ENCODE measurements at places on chromosomes 4 and X.
A peak's percentile ranks its signal among the peaks of the same experiment; 100 is the strongest.

GRCh38 chr4:3096202-3096601 lies 21.7 kb downstream of the HTT start:
- no peak for DNase-seq

DNA sequence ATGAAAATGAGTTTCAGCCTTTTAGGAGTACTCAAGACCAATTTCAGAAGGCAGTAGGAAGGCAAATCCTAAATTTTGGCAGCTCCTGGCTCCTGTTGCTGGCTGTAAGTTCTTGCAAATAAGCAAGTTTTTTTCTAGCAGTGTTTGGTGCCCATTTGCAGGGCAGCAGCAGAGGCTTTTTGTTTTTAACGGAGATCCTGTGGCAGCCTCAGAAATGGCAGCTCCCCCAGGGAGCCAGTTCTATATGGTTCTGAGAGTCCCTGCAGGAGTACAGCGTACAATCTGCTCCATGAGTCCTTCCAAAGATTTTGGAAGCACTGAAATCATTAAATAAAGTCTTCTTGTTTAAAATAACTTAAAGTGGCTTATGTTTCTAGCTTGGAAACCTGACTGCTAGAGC lies 171.9 kb downstream of the NDST4 start:
- no peak for DNase-seq

- peak; percentile 4 for DNase-seq
Measured at GRCh38 chrX:148371291-148371690, 129.1 kb upstream of the AFF2 start.

GRCh38 chr4:43132010-43132582 lies 239.6 kb downstream of the GRXCR1 start:
- DNase-seq = peak; percentile 21

DNA sequence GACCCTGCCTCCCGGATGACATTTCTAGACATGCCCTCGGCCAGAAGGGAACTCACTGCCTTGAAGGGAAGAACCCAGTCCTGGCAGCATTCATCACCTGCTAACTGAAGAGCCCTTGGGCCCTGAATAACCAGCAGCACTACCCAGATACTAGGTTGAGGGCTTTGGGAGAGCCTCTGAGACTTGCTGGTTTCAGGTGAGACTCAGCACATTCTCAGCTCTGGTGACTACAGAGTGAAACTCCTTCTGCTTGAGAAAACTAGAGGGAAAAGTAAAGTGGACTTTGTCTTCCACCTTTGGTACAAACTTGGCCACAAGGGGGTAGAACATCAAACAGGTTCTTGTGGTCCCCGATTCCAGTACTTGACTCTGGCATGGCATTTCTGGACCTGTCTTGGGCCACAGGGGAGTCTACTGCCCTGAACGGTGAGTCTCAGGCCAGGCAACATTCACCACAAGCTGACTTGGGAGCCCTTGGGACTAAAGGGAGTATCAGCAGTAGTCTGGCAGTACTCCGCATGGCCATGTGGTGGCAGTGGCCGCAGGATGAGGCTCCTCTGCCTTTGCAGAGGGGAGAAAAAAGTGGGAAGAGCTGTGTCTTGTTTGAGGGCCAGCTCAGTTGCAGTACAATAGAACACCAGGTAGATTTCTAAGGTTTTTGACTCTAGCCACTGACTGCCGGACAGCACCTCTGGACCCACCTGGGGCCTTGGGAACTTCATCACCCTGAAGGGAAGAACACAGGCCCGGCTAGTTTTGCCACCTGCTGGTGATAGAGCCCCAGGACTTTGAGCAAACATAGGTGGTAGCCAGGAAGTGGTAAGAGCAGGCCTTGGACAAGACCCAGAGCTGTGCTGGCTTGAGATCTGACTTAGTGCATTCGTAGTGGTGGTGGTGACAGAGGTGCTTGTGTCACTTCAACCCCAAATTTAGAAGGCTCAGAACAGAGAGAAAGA lies 414.8 kb downstream of the OPHN1 start:
- peak; percentile 40 for DNase-seq

DNA sequence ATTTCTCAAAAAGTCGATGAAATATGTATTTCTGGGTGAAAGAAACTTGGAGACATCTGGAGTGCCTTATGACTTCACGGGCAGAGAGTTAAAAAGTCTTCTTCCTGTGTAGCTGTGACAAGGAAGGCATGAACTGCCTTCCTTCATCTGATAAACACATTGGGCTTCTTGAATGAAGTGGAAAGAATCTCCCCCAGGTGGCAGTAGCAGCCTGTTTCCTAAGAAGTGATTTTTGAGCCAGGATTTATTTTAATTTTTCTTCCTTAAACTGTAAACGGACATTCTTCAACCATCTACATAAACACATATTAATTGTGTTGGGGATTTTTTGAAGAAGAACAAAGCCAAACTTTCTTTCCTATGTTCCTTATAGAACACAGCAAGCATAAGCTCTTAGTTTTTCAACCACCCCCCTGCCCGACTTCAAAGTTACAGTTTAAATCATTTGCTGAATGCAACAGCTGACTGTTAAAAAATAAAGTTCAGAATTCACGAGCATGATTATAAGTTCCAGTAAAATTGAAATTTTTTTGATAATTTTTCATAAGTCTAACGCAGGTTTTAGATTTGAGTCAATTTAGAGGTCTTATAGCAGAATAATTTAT lies 980 bp upstream of the GIMD1 start:
- peak; percentile 54 for DNase-seq

DNA sequence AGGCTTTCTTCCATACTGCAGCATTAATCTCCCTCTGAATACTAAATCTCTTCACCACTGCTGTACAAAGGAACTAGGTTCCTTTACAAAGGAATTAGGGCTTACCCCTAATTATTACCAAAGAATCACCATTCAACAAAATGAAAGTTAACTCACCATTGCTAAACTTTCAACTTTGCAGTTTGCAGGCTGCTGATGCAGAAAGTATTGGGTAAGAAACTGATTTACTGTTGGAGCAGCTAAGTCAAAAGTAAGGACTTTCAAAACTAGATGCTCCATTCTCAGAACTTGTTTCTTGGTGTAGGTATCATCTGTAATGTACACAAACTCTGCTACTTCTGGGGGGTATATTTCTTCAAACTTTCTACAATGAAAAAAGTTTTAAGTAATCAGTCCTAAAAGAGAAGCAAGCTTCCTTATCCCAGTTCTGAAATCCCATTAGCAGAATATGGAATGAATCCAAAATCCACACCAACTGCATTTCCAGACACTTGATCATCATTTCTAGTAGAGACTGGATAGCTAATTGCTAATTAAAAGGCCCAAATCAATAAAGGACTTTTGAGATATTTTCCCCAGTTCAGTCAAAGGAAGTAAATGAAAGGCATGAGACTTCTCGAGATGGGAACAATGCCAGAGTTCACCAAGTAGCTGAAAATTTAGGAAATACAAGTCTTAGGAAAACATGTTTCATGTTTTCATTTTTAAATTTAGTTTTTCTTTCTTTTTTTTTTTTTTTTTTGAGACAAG lies 4.3 kb downstream of the CCNA2 start:
- DNase-seq = no peak

GRCh38 chr4:81631958-81632441 lies 160.3 kb upstream of the RASGEF1B start:
- DNase-seq = no peak

GRCh38 chrX:132563976-132564375 lies 75.1 kb upstream of the MBNL3 start:
- DNase-seq = no peak

DNA sequence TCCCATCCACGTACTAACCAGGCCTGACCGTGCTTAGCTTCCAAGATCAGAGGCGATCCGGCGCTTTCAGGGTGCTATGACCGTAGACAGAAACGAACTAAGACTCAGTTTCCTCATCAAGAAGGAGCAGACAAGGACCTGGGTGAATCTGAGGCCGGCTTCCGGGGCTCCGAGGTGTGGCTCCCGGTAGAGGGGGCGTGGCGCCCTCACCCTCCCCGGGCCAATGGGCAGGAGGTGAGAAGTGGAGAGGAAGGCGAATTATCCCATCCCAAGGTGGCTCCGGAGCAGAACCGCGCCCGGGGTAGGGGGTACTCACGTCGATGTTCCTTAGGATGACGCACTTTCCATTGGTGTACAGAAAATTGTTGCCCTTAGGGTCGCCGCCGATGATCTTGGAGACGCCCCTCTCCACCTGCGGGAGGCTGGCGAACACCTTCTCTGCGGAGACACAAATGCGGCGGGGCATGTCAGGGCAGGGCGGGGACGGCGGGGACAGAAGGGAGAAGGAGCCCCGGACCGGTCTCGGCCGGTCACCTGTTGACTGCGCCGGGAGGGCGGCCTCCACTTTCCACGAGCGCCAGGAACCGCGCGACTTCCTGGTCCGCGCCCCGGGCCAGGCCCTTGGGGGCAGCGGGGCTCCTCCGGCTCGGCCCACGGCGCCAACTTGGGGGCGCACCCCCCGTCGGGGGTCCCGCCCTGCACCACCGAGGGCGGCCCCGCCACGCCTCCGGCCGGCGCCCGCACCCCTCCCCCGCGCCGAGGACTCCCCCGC lies 616 bp downstream of the WDR1 start:
- DNase-seq = peak; percentile 30

- no peak for DNase-seq
Measured at GRCh38 chr4:123618606-123619005, 222.0 kb downstream of the SPRY1 start.

GRCh38 chr4:2791518-2792395 lies 1.1 kb upstream of the SH3BP2 start:
- no peak for DNase-seq

DNA sequence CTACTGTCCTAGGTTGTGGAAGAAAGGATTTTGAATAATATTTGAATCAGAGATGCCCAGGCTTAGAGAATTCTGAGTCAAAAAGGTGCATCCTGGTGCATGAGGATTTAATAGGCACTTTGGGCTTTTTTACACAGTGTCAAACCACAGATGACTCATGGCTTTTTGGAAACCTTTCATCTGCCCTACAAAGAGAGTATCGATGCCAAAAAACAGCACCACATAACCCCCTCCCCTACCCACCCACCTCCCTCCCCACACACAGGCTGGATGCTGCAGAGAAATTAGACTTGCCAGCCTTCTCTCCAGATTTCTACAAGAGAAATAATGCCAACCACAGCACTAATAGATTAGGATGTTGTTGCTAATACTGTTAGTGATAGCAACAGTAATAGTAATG lies 779.3 kb downstream of the NLGN4X start:
- no peak for DNase-seq

GRCh38 chr4:155496294-155496626 lies 119.5 kb upstream of the MAP9 start:
- no peak for DNase-seq

DNA sequence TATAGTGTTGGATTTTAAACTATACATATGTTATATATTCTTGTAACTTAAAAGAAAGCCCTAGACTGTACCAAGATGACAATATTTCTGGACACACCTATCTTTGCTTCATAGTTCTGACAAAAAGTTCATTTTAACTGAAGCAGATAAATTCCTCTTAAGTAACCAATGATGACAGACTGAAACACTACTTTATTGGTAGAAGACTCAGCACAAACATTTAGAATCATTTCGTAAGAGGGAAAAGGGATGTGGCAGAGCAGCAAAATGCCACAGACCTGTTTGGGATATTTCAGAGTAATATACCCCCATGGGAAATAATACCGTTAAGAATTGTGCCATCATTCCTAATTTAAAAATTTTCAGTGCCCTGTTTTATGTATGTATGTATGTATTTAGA lies 56.2 kb downstream of the APOO start:
- DNase-seq = no peak

- DNase-seq = no peak
Measured at GRCh38 chrX:107880054-107880610, 54.5 kb downstream of the MID2 start.

DNA sequence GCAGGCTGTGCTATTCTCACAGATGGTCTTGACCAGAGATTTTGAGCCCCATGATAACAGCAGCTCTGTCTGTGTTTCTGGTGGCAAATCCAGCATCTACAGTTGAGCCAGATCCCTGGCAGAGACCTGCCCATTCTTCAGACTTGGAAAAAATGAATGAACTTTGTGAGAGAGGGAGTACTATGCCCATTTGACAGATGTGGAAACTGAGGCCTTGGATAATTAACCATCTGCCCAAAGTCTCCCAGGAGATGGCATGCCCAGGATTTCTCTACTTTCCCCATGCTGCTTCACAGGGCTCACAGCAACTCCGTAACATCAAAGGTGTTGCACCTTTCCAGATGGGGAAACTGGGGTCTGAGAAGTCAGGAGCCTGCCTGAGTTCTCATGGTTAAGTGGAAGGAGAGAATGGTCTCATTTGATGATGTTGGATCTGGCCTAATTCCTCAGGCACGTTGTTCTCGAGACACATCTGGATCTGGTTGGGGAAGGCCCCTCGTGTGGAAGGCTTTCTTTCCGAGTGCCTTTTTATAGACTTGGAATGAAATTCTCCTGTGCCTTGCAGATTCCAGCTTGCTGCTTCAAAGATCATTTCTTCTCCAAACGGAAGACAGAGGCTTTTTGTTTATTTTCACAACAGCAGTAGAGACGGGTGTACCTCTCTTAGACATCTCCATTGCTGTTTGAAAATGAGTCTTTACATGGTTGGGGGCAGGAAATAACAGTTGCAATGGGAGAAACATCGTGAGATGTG lies 73.3 kb upstream of the STX18 start:
- no peak for DNase-seq

DNA sequence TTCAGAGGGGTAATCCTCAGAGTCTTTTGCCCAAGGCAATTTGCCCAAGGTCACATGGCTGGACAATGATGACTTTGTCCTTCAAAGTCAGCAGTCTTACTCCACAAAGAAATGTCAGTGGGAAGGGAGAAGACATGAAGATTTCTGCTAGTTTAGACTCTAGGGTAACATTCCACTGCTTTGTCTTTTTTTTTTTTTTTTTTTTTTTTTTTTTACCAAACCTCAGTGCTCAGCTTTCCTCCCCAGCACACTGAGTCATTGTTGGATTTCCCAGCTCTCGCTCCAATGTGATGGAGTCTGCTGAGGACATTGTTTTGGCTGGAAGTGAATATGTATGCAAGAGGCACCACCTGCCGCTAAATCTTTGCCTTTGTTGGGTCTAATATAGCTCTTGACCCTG lies 7.2 kb upstream of the C1QTNF7 start:
- no peak for DNase-seq
